ENCODE measurements at places on chromosomes 6 and 20.

DNA sequence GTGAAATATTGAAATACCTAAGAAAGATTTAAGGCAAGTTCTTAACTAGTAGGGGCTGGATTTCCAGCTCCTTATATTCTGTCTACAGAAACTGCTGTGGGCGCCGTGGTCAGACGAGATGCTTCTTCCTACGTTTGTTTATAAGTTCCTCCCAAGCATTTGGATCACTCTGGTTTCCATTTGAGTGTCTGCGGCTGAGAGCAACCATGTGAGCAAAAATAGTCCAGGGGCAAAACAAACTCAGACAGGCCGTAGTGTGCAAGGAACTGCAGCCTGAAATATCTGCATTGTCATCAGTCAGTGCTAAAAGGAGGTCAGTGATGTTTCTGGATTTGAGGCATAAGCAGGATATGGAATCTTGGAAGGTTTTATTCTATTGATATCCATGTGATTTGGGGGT is 485.9 kb upstream of the JAG1 start:
- no peak for DNase-seq

GRCh38 chr20:40711079-40711478 is 22.0 kb upstream of the MAFB start:
- DNase-seq: no peak

DNA sequence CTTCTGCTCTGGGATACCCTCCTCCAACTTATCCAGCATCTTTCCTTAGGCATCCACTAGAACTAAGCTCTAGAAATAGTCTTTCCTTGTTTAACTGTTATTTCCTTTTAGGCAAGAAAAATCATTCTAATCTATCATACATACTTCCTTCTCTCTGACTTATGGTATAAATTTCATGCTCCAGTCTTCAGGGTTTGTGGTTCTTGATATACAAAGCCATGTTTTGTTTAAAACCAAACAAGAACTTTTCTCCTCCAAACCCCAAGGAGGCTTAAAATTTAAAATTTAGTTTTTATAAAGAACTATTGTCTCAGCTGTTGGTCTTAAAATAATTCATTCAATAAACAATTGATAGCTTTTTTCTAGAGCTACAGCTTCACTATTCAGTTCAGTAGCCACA is 77.2 kb downstream of the CD164 start:
- no peak for DNase-seq

DNA sequence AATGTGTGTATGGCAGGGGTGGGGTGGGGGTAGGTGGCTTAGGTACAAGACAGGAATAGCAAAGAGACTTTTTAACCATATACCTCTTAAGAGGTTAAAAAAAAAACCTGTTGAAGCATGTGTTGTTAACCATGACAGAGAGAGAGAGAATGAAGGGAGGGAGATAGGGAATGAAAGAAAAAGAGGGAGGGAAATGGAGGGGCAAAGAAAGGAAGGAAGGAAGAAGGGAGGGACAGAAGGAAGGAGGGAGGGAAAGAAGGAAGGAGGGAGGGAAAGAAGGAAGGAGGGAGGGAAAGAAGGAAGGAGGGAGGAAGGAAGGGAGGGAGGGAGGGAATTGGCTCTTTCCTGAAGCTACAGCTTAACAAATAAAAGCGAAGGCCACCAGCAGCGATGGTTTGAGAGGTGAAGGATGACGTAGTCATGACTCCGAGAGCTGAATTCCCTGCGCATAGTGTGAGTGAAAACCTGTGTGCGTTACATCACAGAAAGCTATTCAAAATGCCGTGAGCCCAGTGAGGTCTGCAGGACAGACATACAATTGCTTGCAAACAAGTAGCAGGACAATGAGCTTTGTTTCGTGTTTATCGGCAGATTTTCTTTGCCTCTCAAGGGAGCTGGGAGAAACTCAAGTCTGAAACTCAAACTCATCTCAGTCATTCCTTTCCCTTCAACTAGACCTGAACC is 88.6 kb upstream of the NEDD9 start:
- DNase-seq: no peak

- DNase-seq: no peak
Observed at GRCh38 chr20:2691663-2692035, 931 bp upstream of the EBF4 start.

GRCh38 chr6:53725791-53726575 is 60.4 kb upstream of the KLHL31 start:
- no peak for DNase-seq

DNA sequence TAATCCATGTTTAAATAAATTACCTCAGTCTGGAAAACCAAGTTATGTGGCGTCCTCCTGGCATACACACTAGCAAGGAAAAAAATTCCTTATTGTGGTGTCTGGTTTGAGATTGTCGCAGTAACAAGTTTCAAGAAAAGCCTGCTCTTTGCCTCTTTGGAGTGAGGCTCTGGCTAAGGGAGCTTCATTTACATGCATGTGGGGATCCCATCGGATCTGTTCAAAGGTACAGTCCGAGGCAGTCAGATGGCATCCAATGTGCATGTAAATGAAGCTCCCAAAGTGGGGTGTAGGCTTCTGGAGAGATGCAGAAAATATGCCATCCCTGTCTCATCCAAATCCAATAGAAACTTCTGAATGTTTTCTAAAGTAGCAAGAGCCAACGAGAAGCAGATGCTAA is 199.5 kb upstream of the FBXL4 start:
- no peak for DNase-seq

GRCh38 chr6:29553268-29554057 is 6.1 kb downstream of the UBD start:
- peak; percentile 2 for DNase-seq

DNA sequence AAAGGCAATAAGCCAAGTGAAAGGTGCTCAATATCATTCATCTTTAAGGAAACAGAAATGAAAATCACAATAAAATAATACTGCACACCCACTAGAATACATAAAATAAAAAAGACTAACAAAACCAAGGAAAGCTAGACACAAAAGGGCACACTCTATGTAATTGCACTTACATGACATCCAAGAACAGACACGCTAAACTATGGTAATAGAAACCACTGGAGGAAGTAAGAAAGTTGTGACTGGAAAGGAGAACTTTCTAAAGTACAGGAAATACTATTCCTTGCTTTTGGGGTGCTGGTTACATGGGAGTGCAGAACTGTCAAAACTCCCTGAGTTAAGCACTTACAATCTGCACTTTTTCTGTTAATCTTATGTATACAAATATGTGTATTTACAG is 253.7 kb upstream of the RUNX2 start:
- no peak for DNase-seq

GRCh38 chr20:12790859-12791258 is 217.9 kb upstream of the SPTLC3 start:
- no peak for DNase-seq

All from urinary bladder (tissue), 4 donors.